Hematopoietic multipotent progenitor cell treated with erythropoietin and hydrocortisone succinate and interleukin-3 and kit ligand, for 15 days (in vitro differentiated cells): ENCODE measurements at places on chromosomes 16 and 17.

- DNase-seq, result no peak
Observed at GRCh38 chr16:66728804-66729203, 22.6 kb downstream of the DYNC1LI2 start.

- DNase-seq, result peak; percentile 50
Observed at GRCh38 chr17:59859444-59860025, 33.2 kb downstream of the TUBD1 start.

DNA sequence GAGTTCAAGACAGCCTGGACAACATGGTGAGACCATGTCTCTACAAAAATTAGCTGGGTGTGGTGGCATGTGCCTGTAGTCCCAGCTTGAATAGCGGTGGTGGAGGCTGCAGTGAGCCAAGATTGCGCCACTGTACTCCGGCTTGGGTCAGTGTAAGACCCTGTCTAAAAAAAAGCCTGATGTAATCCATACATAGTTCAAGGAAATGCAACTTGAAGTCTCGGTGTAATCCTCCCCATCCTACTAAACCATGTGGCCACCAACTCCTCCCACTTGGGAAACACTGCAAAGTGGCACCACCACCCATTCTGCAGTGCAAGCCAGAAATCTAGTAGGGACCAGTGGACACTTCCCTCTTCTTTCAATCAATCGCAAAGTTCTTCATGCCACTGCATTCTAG lies 5.4 kb upstream of the KPNB1 start:
- DNase-seq, result no peak

GRCh38 chr16:89049484-89050118 lies 44.1 kb upstream of the ACSF3 start:
- DNase-seq, result no peak

DNA sequence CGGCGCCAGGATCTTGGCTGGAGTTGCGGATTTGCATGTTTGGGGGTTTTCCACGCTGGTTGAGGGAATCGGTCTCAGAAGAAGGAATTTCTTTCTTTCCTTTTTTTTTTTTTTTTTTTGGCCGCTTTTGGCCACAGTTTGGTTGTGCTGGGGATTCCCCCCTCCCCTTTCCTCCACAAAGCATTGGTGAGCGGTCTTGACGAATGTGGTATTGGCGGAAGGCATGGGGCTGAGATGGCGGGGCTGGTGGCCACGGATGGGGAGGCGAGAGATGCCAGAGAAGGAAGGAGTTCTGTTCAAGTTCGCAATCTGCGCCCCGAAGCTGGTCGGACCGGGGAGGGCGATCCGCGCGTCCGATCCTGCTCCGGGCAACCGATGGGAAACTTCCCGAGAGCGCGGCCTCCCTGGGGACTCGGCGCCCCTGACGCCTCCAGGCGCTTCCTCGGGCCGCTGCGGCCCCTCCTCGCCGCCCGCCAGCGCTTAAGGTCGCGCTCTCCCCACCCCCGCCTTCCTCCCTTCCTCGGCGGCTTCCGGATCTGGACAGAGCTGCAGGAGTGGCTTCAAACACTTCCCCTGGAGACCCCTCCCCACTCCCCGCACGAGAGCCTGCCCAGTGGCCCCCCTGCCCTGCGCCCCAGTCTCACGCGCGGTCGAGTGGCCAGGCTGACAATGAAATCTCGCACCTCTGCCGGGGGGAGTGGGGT lies 43.2 kb downstream of the RAI1 start:
- no peak for DNase-seq

GRCh38 chr17:80743181-80743771 lies 198.6 kb downstream of the RPTOR start:
- DNase-seq, result no peak

DNA sequence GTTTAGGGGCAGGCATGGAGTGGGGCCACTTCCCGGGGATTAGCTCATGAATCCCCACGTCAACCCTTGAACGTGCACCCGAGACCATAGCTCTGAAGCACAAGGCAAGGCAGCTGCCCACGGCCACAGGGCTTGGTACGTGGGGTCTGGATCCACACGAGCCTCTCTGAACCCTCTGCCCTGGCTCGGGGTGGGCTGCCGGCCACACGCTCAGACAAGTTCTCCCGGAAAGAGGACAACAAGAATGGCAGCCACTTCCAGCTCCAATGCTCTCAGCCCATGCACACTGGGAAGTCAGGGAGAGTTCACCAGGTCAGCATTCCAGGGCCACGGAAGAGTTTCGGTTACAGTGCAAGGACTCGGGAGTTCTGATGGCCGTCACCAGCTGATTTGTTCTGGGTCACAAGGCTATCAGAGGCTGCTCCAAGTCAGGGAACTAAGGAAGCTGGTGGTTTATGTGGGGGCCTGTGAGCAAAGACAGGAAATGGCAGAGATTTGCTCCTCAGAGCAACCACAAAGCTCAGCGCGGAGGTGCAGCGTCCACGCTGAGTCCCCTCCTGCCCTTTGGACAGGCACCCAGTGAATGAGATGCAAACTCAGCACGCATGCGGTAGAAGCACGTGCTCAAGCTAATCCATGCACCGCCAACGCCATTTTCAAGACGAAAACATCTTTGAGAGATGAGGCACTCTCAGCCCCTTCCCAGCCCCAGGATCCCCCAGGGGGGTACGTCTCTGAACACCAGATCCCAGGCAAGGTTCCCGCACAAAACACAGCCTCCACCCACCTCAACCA lies 356.4 kb downstream of the FOXL1 start:
- DNase-seq, result no peak

DNA sequence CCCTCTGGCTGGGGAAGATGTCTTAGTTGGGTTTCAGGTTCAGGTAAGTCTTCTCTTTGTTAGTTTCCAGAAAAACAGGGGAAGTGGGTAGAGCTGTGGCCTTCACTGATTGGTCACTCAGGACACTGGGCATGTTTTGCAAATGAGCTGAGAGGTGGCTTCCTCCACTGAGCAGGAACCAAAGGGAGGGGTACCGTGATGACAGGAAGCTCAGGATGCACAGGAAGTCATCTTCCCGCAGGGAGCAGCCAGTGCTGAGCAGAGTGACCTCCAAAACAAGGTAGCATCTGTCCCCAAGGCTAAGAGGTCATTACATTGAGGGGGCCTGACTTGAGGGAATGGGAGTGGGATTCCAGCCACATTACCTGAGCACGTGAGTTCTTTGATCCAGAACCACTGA lies 5.6 kb downstream of the NT5C start:
- DNase-seq, result no peak

- DNase-seq, result no peak
Observed at GRCh38 chr17:28760601-28761562, 17.1 kb downstream of the TRAF4 start.

- DNase-seq, result no peak
Observed at GRCh38 chr16:56260378-56261160, 69.3 kb downstream of the GNAO1 start.

DNA sequence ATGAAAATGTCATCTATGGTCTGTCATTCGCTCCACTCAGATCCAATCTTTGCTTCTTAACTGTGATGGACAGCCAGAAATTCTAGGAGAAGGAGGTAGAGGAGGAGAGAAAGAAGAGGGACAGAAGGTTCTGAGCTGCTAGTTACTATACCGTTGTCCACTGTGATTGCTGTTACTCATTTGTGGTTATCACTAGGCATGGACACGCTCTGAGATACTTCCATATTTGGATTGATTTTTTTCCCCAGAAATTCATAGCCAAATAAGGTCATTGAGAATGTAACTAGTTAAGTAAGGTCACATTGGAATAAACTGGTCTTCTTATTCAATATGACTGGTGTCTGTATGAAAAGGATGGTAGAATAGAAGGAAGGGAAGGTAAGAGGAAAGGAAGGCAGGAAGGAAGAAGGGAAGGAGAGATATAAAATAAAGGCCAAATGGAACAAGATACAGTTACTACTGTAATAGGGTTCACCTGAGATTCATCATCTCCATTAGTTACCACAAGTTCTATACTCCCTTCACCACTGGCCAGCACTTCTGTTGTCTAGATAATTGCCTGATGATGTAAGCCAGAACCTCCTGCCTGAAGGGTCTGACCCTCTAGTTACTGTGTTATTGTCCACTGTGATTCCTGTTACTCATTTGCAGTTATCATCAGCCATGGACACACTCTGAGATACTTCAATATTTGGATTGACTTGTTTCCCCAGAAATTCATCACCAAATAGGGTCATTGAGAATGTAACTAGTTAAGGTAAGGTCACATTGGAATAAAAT lies 2.9 kb downstream of the KRTAP9-7 start:
- no peak for DNase-seq

DNA sequence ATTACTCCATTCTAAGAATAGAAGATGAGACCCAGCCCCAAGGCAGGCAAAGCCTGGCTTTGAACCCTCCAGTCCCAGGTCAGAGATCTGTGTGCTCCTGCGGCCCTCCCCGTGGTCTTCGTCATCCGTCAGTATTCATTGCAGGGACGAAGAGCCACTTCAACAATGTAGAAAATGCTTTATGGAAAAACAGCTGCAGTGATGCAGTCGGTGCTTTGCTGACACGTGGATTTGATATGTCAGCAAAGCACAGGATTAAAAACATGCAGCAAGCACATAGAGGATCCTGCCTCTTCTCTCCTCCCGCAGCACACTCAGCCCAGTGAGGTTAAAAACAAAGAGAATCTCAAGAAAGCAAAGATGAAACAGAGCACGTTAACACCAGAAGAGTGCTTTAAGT lies 117.1 kb upstream of the AXIN2 start:
- DNase-seq, result no peak

GRCh38 chr16:18018376-18018775 lies 318.2 kb downstream of the NPIPA8 start:
- DNase-seq, result no peak

DNA sequence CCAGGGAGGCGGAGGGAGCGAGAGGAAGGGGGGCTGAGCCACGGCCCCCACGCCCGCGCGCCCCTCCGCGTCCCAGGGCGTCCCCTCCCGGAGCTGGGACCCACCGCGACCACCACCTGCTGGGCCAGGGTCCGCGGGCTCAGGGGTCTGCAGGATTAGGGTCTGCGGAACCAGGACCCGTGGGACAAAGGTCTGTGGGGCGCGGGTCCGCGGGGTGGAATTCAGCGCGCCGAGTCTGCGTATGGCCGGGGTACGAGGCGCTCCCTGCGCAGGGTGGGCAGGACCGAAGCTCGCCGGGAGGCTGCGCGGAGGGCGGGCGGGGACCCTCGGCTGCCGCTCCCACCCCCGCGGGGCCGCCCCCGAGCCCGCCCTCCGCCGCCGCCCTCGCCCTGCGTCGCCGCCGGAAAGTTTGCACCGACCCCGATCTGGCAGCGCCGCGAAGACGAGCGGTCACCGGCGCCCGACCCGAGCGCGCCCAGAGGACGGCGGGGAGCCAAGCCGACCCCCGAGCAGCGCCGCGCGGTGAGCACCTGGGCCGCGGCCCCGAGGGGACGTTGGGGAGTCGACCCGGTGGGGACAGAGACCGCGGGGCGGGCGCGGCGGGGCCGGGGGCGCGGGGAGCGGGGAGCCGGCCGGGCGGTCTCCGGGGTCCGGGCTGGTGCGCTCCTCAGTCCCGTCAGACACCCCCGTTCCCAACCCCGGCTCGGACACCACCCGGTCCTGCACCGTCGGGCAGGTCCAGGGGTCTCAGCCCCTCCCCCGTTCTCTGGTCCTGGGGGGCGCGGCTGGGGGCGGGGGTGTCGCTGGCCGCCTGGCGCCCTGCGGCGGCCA lies at the start of gene GCGR:
Gene GCGR (plus strand): TSS at position 423 of the 831 bp plus-strand sequence. CDS start 4,869 bp downstream, outside the sequence.
- no peak for DNase-seq

GRCh38 chr17:36935671-36936454 lies 1.4 kb upstream of the LHX1 start:
- DNase-seq, result no peak

DNA sequence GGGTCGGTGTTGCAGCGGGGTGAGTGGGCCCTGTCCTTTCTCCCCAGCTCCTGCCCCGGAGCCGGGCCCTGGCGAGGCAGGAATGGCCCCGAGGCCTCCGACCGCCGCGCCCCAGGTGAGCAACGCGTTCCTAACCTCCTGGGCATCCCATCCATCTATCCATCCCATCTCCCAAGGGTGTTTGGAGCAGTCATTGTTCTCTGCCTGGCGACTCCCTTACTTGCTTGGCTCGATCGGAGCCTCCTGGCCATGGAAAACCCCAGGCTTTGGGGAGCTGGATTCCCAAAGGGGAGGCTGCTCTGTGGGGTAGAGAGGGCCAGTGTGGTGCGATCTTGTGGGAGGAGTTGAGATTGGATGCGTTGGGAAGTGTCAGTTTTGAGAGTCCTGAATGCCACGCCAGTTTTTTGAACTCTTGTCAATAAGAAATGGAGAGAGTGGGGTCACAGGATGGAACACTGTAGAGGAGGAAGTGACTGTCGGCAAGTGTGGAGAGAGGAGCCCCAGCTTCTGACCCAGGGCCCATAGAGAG lies 684 bp downstream of the ZFP90 start:
- no peak for DNase-seq

GRCh38 chr17:7560172-7561027 lies 1.3 kb upstream of the SENP3 start:
- DNase-seq, result peak; percentile 75

- DNase-seq, result peak; percentile 80
Observed at GRCh38 chr16:66728117-66728787, 23.2 kb downstream of the DYNC1LI2 start.

GRCh38 chr17:43418441-43419374 lies 19.9 kb downstream of the ARL4D start:
- DNase-seq, result no peak

DNA sequence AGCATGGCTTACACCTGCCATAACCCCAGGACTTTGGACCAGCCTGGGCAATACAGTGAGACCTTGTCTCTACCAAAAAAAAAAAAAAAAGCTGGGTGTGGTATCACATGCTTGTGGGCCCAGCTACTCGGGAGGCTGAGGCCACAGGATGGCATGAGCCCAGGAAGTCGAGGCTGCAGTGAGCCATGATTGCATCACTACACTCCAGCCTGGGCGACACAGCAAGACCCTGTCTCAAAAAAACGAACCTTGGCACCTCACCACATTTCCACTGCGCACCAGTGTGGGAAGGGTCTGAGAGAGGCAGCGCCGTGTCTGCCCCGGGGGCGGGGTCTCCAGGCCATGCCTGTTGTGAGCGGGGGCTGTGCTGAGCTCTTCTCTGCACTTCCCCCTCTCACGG lies 6.3 kb downstream of the ACSF3 start:
- peak; percentile 41 for DNase-seq

DNA sequence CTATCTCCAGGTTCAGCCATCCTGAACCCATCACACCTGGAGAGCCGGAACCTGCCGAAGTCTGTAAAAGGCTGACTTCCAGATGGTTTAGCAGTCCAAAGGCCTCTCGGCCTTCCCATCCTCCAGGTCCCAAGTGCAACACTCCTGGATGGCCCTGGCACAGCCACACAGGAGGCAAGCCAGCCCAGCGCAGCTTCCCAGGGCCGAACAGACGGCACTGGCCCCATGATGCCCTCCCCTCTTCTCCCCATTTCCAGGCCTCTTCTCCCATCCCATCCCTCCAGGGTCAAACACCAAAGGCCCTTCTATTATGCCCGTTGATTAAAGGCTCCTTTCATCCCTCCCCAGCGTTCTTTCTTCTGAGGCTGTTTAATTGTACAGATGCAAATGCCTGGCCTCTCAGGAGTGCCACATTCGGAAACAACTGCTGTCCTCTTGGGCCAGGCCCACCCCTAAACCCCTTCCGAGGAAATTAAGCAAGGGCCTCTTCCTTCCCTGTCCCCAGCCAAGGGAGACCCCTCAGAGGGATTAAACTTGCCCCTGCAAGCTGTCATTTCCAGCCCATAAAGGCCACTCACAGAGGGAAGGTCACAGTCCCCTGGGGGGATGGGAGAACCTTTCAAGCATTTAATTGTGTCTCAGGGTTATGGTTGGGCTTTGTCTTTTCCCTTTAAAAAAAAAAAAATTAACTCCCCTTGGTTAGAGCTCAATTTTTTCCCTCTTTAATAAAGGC lies 30.8 kb downstream of the AXIN2 start:
- no peak for DNase-seq

GRCh38 chr16:31214708-31215286 lies 878 bp downstream of the TRIM72 start:
- no peak for DNase-seq

- DNase-seq, result no peak
Observed at GRCh38 chr16:88758227-88758943, 26.6 kb downstream of the PIEZO1 start.

GRCh38 chr17:56808503-56808902 lies 25.2 kb downstream of the C17orf67 start:
- DNase-seq, result no peak
